ENCODE measurements at places on chromosomes 16 and 17. TPM values are rescaled to one million over a fixed set of nuclear protein-coding genes. Genes with fewer than 3 reads are reported as not detected.

CIITA gene
- total RNA-seq, result 0.72 TPM

GFAP gene
- total RNA-seq, result not detected

ATXN1L gene
- total RNA-seq, result 8.0 TPM

DNA sequence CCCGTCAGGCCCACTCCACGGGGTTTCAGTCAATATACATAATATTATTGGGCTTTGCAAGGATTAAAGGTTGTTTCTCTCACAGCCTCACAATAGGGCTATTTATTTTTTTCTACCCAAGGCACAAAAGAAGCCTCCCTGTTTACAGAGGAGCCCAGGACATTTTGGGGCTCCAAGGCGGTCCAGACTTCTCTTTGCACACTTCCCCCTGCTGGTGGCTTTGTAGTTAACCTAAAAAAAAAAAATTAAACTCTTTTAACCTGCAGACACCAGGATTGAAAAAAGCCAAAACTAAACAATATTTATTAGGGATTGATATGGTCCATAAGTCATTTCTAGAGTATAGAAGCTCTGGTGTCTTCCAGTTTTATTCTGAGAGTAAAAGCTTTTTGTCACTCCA is 169.7 kb upstream of the ZFHX3 start:
- DNase-seq, result no peak
